Neural progenitor cell (in vitro differentiated cells): ENCODE measurements at places on chromosomes 13 and 19.
A peak's percentile ranks its signal among the peaks of the same experiment; 100 is the strongest.

- H3K36me3 ChIP-seq: no peaks in the 10 kb centered on the region
- DNase-seq: no peak
- H3K4me1 ChIP-seq: no peaks in the 10 kb centered on the region
Measured at GRCh38 chr13:48510698-48511097, 22.2 kb downstream of the RCBTB2 start.

GRCh38 chr19:4867534-4868285, at the start of gene PLIN3:
PLIN3 (minus strand) TSS chr19:4867667; CDS start chr19:4861394, 6,273 bp downstream.
- H3K4me3 ChIP-seq: peak within 1 kb of the TSS; percentile 97
- H3K36me3 ChIP-seq: no peaks in the 10 kb centered on the region
- no peak within 1 kb of the TSS for H3K27ac ChIP-seq
- no peaks in the 10 kb centered on the region for H3K4me1 ChIP-seq

DNA sequence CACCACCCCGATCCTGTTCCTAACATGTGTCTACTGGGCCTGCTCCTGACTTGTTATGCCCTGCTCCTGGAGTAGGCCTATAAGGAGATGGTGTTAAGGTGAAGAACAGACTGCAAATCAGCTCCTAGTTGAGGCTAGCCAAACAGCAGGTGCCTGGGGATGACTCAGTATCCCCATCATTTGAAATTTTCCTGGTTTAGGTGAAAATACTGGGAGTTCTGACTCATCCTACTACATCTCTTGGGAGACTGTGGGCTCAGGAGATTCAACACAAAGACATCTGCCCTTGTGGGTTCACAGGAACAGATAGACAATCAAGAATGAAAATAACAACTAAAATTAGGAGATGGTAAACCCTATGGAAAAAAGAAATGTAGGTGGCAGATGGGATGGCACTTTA, 41.2 kb downstream of the BRD4 start:
- no peaks in the 10 kb centered on the region for H3K27me3 ChIP-seq
- DNase-seq: no peak
- H3K36me3 ChIP-seq: no peaks in the 10 kb centered on the region
- peaks cover 36% of the 10 kb centered on the region for H3K4me1 ChIP-seq
- no peak overlapping the region for H3K4me3 ChIP-seq
- no peak overlapping the region for H3K27ac ChIP-seq

- no peaks in the 10 kb centered on the region for H3K4me1 ChIP-seq
- no peak for DNase-seq
- no peak overlapping the region for H3K27ac ChIP-seq
- H3K4me3 ChIP-seq: no peak overlapping the region
- no peaks in the 10 kb centered on the region for H3K27me3 ChIP-seq
Measured at GRCh38 chr13:39876258-39876657, 220.8 kb downstream of the COG6 start.
